Endodermal cell (in vitro differentiated cells): ENCODE measurements at places on chromosomes 16 and 17.

- no peaks in the 10 kb centered on the region for H3K27me3 ChIP-seq
- no peak overlapping the region for H3K4me3 ChIP-seq
- H3K36me3 ChIP-seq, result peaks cover 12% of the 10 kb centered on the region
- no peak overlapping the region for H3K27ac ChIP-seq
- peaks cover 22% of the 10 kb centered on the region for H3K4me1 ChIP-seq
Measured at GRCh38 chr17:77396610-77397009, 255.8 kb downstream of the SEC14L1 start.

- H3K4me3 ChIP-seq, result no peak overlapping the region
- peaks cover 96% of the 10 kb centered on the region for H3K36me3 ChIP-seq
Measured at GRCh38 chr17:6589266-6589946, 33.1 kb upstream of the PITPNM3 start.

DNA sequence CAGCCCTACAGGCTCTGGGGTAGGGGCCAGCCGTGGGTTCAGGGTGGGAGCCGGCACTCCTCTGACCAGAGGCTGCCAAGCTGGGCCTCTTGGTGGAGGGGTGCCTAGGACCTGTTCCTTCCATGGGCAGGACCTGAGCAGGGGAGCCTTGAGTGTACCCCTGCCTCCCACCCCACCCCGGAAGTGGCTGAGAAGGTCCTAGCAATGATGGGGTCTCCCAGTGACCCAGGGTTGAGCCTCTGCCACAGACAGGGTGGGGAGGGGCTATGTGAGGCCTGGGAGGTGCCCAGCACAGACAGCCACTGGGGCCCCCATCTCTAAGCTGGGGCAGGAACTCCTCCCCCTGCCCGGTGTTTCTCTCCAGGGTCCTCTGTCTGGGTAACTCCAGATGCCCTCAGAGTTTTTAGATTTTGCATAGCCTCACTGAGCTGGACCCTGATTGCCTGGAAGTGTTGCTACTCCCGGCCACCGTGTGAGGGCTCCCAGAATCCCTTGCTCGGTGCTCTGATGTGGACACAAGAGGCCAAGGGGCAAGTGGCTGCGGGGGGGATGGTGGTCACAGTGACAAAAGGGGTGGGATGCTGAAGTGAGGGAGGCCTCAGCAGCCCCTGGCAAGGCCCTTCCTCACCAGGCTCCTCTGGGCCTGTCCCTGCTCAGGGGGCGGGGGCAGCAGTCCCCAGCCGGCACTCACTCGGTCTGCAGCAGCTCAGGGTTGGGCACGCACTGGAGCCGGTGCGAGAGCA, 6.4 kb upstream of the MTSS2 start:
- peaks cover 10% of the 10 kb centered on the region for H3K4me1 ChIP-seq
- H3K27ac ChIP-seq, result peak overlapping the region; percentile 88
- no peak for DNase-seq
- no peaks in the 10 kb centered on the region for H3K36me3 ChIP-seq

DNA sequence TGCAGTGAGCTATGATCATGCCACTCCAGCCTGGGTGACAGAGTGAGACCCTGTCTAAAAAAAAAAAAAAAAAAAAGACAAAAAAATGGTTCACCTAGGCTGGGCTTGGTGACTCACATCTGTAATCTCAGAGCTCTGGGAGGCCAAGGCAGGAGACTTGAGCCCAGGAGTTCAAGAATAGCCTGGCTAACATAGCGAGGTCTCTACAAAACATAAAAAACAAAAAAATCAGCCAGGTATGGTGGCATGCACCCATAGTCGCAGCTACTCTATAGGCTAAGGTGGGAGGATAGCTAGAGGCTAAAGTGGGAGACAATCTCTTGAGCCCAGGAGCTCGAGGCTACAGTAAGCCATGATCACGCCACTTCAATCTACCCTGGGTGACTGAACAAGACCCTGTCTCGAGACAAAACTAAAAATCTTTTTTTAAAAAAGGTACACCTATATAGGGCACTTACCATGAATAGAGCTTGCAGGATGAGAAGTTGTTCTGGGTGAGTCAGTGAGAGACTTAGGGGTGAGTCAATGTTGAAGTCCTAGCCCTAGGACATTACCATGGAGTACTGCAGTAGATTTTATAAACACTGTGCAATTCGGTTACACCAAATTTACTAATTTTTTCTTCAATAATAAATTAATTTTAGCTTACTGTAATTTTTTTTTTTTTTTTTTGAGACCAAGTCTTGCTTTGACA, 19.0 kb downstream of the USP32 start:
- no peak overlapping the region for H3K27ac ChIP-seq
- no peaks in the 10 kb centered on the region for H3K36me3 ChIP-seq
- no peaks in the 10 kb centered on the region for H3K4me1 ChIP-seq
- H3K4me3 ChIP-seq, result no peak overlapping the region
- no peaks in the 10 kb centered on the region for H3K27me3 ChIP-seq
- DNase-seq, result peak; percentile 60

- no peaks in the 10 kb centered on the region for H3K4me1 ChIP-seq
- H3K27me3 ChIP-seq, result no peaks in the 10 kb centered on the region
- DNase-seq, result no peak
- H3K27ac ChIP-seq, result no peak overlapping the region
- H3K4me3 ChIP-seq, result no peak overlapping the region
Measured at GRCh38 chr16:9578459-9578858, 487.0 kb downstream of the HAPSTR1 start.

- peaks cover 4% of the 10 kb centered on the region for H3K4me1 ChIP-seq
- DNase-seq, result no peak
- H3K4me3 ChIP-seq, result no peak overlapping the region
- peaks cover 25% of the 10 kb centered on the region for H3K27me3 ChIP-seq
Measured at GRCh38 chr17:67998466-67998865, 2.2 kb upstream of the C17orf58 start.

DNA sequence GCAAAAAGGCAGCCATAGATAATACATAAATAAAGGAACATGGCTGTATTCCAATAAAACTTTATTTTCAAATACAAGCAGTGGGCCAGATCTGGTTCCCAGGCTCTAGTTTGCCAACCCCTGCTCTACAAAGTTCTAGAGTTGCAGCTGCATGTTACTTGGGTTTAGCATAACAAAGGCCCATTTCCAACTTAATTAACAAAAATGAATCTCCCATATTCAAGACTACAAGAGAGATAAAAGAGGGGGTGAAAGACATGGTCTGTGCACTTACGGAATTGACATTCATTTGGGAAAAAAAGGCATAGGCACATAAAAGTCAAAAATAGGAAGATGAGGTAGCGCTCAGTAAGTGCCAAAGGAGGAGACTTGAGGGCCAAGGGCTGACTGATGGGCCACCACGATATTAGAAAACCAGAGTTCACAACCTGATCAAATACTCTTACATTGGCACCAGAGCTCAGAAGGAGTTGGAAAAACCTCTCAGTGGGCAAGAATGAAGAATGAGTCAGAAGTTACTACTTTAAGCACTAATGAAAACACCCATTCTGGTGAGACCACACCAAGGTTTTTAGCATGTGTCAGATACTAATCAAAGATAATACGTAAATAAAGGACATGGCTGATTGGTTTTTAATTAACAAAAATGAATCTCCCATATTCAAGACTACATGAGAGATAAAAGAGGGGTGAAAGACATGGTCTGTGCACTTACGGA, 164.0 kb downstream of the VPS53 start:
- no peak overlapping the region for H3K27ac ChIP-seq
- H3K4me1 ChIP-seq, result no peaks in the 10 kb centered on the region
- peaks cover 32% of the 10 kb centered on the region for H3K36me3 ChIP-seq
- H3K4me3 ChIP-seq, result no peak overlapping the region

DNA sequence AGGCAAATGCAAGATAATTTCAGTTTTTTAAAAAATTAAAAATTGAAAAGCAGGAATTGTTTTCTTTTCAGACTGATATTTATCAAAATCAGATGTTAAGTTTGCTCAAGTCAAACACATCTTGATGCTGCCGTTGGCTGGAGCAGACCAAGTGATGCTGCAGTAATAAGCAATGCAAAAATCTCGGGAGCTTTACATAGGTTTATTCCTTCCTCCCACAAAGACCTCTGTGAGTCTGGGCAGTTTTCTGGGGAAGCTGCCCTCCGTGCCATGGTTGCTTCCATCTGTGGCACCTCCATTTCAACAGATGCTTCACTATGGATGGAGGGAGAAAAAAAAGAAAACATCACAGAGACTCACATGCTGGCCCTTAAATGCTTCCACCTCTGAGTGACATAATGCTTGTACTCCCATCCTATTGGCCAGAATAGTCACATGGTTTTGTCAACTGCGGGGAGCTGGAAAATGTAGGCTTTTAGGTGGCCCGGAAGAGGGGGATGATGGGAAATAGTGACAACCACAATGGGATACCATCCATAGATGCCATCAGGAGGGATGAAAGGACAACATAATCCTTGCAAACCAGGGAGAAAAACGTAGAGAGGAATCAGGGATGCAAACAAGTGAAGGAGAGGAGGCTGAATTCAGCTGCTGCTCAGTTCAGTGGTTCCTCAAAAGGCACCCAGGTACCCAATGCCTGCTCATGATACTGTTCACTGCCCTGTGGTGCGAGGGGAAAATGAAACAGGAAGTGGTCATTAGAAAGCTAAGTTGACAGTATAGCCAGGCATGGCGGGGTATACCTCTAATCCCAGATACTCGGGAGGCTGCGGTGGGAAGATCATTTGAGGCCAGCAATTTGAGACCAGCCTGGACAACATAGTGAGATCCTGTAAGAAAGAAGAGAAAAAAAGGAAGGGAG, 13.5 kb upstream of the ERCC4 start:
- DNase-seq, result no peak
- H3K27ac ChIP-seq, result no peak overlapping the region

GRCh38 chr16:22810226-22810625, 3.7 kb upstream of the HS3ST2 start:
- no peak overlapping the region for H3K4me3 ChIP-seq
- H3K36me3 ChIP-seq, result no peaks in the 10 kb centered on the region
- DNase-seq, result no peak
- no peak overlapping the region for H3K27ac ChIP-seq
- no peaks in the 10 kb centered on the region for H3K4me1 ChIP-seq

- DNase-seq, result no peak
- H3K4me1 ChIP-seq, result peaks cover 4% of the 10 kb centered on the region
- no peak overlapping the region for H3K4me3 ChIP-seq
- no peak overlapping the region for H3K27ac ChIP-seq
Measured at GRCh38 chr17:61128661-61129115, 271.0 kb upstream of the TBX2 start.

DNA sequence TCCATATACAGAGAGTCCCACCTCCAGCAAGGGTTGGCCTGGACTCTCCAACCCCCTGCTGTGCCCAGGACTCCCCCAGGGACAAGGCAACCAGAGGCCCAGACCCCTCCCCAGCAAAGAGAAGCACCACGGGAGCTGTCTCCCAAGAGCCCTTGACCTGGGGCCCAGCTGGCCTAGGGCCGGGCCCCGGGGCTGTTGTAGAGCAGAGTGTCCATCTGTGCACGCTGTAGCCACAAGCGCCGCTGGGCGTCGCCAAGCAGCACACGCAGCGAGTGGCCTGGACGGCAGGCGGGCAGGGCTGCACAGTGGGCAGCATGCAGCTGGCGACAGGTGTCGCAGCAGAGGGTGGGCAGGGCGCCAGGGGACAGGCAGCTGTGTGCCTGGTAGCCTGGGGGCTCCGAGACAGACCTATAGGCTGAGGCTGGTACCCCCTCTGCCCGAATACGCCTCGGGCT, 4.3 kb downstream of the SPATA2L start:
- H3K36me3 ChIP-seq, result peaks cover 26% of the 10 kb centered on the region
- H3K4me1 ChIP-seq, result peaks cover 4% of the 10 kb centered on the region
- no peaks in the 10 kb centered on the region for H3K27me3 ChIP-seq
- peak; percentile 47 for DNase-seq
- no peak overlapping the region for H3K27ac ChIP-seq

- no peaks in the 10 kb centered on the region for H3K27me3 ChIP-seq
- no peaks in the 10 kb centered on the region for H3K4me1 ChIP-seq
Measured at GRCh38 chr16:4087990-4088577, 28.2 kb downstream of the ADCY9 start.
